H4 (cell line): ENCODE measurements at places on chromosomes 2 and 18. TPM values are rescaled to one million over a fixed set of nuclear protein-coding genes. Genes with fewer than 3 reads are reported as not detected.

DNA sequence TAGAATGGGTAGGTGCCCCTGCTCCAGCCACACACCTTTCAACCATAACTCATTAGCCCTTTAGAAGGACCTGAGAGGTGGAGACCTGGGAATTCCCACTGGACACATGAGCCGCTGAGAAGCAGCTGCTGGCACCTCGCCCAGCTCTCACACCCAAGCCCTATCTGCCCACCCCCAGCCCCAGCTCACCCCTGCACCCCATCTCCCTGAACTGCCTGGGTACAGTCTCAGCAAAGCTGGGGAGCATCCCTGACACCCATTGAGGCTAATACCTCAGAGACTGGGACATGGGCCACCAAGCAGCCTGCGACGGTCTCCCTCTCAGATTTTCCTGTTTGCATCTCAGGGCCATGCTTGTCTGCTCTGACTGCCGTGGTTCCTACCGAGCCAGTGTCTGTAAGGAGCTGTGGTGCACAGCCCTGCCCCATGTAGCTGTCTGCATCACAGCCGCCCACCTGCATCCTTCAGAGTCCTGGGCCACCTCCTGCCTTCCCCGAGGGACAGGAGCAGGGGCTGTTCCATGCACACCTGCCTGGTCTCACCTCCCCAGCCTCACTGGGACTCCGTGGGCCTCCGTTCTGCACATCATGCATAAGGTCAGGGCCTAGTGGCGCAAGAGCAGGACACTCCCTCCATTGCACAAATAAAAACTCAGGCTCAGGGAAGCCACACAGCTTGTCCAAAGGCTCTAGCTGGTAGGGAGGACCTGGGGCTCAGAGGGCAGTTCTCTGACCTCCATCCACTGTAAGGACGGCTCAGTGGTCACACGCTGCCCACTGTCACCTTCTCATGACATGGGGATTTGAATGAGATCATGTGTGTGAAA, 90.0 kb downstream of the SEPTIN10 start:
- no peak for DNase-seq

DNA sequence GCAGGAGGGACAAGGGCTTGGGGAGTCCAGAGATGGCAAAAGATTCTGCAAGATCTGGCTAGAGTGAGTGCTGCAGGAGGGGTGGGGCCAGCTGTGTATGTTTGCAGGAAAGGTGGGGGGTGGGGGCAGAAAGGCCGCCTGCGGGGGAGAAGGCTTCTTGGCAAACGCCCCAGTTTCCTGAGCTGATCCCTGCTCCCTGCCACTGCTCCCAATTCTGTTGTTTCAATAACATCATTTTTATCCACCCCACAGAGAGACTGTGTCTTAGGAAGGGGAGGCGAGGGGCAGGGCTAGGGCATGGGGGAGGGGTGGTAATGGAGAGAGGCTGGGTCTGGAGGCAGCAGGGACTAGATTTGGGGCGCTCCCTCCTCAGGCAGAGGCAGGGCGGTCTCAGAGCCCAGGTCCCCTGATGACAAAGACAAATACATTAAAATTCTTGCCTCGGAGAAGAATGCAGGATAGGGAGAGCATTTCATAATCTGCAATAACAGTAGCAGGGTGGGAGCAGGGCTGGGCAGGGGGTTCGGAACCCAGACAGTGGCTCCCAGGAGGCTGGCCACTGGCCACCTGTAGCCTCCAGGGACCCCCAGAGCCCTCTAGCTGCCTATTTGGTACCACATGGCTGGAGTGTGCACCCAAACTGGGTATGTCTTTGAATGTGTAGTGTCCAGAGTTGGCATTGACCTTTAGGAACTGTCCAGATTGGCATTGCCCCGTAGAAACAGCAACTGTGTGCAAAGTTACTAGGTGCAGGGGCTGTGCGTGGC, 2.1 kb upstream of the WNT6 start:
- peak; percentile 46 for DNase-seq

Gene REG3A
- total RNA-seq, result not detected in 2 replicates

- DNase-seq, result no peak
These were observed 42.8 kb upstream of the BAZ2B start for GRCh38 chr2:159658881-159659873.

GRCh38 chr2:12442476-12442847, 274.3 kb upstream of the TRIB2 start:
- no peak for DNase-seq

DNA sequence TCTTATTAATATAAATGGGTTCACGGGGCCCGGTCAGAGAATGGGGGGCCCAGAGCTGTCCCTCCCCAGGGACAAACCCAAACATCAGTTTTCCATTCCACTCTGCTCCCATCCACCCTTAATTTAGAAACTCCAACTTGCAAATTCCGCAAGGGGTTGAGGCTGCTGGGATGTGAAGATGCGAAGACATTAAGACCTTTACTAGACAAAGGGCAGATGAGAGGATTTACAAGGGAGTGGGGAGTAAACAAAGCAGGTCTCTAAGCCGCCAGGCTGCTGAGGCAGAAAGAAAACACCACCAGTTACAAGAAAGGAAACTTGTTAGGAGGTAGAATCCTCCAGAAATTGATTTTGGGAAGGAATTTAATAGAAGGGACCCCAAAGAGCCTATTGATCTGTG, 33.1 kb downstream of the MARCO start:
- DNase-seq, result no peak

DNA sequence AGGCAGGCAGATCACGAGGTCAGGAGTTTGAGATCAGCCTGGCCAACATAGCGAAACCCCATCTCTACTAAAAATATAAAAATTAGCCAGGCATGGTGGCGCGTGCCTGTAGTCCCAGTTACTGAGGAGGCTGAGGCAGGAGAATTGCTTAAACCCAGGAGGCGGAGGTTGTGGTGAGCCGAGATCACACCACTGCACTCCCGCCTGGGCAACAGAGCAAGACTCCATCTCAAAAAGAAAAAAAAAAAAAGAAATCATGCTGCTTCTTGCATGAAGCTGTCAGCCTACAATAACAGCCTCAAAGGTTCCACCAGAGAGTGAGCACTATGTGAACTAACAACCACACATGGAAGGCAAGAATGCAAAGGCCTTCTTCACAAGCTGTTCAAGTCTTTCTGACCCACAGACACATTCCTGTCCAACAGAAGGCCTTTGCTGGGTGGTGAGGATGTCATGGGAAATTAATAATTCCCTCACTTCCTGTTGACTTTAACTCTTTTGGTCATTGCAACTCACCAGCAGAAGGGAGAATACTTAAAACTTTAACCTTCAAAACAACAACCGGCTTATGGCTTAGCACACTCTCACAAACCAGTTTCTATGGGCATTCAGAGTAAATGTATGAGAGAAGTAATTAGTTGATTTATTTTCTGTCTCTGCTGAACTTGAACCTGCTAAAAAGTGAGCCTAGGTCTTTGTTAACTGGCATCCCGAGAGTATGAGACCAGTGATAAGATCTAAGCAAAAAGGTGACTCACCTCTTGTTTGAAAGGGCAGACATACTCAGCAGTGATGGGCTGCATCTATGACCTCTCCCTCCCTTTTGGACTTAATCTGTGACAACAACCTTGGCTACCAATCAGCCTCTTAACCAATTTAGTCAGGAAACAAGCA, 11.8 kb downstream of the PLEKHM3 start:
- peak; percentile 16 for DNase-seq

DNA sequence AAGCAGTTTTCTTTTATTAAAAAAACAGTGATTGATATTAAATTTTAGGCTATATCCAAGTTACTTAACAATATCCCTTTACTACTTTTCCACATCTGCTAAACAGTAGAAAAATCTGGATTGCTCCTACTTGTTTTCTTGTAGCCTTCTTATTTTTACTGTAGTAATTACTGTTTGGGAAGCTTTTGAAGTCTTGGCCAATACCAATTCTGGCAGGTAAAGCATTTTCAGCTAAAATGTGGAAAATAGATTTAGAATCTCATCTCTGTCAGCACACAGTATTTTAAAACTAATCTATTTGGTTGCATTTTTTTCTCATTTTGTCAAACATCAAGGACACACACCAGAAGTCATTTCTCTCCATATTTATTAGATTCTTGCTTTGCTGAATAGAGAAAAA, 1485.7 kb upstream of the PIK3C3 start:
- DNase-seq, result no peak
